CD4-positive, alpha-beta T cell treated with Interferon alpha-2 for 1 hour (primary cell): ENCODE measurements at places on chromosomes 5 and 9.

DNA sequence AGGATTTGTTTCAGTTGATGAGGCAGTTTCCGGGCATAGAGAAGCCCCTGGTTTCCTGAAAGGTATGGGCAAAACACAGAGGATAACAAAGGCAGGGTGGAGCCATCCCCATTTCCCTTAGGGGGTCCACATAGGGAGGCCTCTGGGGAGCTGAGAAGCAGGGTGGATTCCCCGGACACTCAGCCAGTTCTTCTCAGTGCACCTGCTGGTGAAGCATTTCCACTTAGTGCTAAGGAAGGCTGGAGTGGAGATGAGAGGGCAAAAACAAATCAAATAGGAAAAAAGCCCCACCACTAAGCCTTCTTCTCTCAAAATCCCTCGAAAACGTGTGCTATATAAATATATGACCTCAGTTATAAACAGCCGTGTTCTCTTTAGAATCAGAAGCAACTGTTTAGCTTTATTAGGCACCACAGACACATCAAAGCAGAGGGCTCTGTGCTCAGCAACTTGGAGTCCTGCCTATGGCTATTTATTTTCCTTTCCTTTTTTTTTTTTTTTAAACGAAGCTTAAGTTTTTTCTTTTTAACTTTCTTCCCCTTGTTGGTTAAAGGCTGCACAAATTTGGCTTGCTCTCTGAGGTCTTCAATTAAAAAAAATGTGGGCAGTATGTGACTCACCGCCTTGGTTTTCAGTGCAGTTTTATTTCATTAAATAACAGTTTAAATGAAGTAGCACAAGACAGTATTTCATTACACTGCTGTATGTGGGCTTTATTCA lies 67.7 kb downstream of the PRDM6 start:
- DNase-seq: no peak

DNA sequence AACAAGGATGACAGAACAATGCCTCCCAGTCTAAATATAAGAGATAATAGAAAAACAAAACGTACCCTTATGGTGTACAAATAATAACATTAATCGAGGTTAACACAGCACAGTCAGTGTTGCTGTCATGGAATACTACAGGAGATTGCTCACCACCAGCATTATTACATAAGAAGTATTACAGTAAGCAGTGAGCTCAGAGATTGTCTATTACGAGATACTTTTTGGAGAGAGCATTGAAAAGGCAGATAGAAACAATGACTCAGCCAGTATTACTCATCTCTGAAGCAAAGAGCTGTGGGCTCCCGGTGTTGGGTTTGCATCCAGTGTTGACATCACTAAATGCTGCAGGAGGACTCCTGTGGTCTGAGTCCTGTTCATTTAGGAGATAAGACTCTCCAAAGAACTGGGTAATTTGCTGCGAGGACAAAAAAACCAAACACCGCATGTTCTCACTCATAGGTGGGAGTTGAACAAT lies 191.9 kb upstream of the SEMA6A start:
- DNase-seq: no peak

- DNase-seq: no peak
Measured at GRCh38 chr5:1540831-1541701, 17.3 kb upstream of the LPCAT1 start.

DNA sequence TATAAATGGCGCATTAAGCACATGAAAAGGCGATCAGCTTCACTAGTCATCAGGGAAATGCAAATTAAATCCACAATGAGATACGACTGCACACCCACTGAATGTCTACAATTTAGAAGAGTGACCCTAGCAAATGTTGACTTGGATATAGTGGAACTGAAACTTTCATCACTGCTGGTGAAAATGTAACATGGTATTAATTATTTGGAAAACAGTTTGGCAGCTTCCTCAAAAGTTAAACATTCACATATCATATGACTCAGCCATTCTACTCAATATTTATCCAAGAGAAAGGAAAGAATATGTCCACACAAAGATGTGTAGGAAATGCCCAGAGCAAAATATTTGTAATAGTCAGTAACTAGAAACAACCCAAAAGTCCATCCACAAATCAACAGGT lies 146.5 kb downstream of the LPAR1 start:
- DNase-seq: no peak

DNA sequence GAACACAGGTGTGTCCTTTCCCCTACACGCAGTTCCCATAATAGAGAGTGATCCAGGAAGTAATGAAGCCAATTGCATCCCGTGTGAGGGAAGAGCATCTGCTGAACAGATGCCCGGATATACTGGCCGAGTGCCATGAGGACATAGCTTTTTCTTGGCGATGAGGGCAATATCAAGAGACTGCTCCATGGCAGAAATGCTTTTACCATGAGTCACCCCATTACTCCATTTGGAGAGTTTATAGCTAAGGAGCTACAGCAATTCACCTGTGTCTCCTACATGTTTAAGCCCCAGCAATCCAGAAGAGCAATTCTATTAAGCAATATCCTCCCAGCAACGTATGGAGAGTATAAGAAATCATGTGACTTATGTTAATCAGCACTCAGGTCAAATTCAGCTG lies 222.0 kb upstream of the KLF4 start:
- no peak for DNase-seq

GRCh38 chr5:74328221-74328630 lies 312.3 kb downstream of the ENC1 start:
- no peak for DNase-seq
